ENCODE measurements at places on chromosomes 7 and 10.

GRCh38 chr10:89738551-89739209, 37.3 kb downstream of the KIF20B start:
- no peak for DNase-seq

DNA sequence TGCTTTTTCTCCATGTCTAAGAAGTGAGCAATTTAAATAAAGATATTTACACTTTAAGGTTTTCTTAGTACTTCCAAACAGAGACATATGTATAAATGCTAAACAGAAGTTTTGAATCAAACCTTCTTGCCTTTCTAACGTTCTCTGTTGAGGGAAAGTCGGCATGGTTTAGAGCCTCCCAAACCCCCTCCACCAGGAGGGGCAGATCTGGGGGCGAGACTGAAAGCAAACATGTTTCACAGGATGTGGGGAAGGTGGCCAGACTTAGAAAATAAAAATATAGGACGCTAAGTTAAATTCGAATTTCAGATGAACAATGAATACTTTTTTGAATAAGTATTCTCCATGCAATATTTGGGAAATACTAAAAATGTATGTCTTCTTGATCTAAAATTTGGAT, 208.3 kb upstream of the SHH start:
- DNase-seq: no peak

GRCh38 chr7:47389923-47390630, 191.8 kb downstream of the TNS3 start:
- DNase-seq: no peak

GRCh38 chr10:108970016-108970415, 953.3 kb downstream of the XPNPEP1 start:
- DNase-seq: no peak
